ENCODE measurements at places on chromosomes 13 and 19.

- no peak for DNase-seq
These were observed 95.9 kb upstream of the FNDC3A start for GRCh38 chr13:48879854-48880253.

GRCh38 chr13:94317063-94317491 lies 162.4 kb downstream of the DCT start:
- no peak for DNase-seq

- no peak for DNase-seq
These were observed 8.6 kb downstream of the RUBCNL start for GRCh38 chr13:46378411-46378810.

- DNase-seq, result no peak
These were observed 166.4 kb upstream of the SOX1 start for GRCh38 chr13:111900390-111901131.

- DNase-seq, result no peak
These were observed 711.8 kb downstream of the UQCRFS1 start for GRCh38 chr19:28500982-28501630.

GRCh38 chr13:23427342-23427843 lies 6.1 kb downstream of the SACS start:
- DNase-seq, result peak; percentile 93

DNA sequence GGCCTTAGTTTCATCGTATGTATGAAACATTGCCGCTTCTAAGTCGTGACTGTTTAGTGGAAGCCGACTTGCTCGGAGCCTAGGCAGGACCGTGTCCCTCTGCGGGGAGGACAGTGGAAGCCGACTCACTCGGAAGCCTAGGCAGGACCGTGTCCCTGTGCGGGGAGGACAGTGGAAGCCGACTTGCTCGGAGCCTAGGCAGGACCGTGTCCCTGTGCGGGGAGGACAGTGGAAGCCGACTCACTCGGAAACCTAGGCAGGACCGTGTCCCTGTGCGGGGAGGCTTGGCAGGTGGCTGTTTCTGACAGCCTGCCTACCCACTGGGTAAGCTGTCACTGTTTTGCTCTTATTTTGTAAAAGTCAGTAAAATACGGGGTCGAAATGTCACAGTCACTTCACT lies 20.4 kb upstream of the DCUN1D2 start:
- no peak for DNase-seq

GRCh38 chr19:6672693-6673290 lies 2.8 kb upstream of the TNFSF14 start:
- no peak for DNase-seq

- DNase-seq, result peak; percentile 52
These were observed 19.2 kb downstream of the GPX4 start for GRCh38 chr19:1122972-1123363.

GRCh38 chr19:10007371-10008183 lies 2.7 kb downstream of the COL5A3 start:
- DNase-seq, result no peak

DNA sequence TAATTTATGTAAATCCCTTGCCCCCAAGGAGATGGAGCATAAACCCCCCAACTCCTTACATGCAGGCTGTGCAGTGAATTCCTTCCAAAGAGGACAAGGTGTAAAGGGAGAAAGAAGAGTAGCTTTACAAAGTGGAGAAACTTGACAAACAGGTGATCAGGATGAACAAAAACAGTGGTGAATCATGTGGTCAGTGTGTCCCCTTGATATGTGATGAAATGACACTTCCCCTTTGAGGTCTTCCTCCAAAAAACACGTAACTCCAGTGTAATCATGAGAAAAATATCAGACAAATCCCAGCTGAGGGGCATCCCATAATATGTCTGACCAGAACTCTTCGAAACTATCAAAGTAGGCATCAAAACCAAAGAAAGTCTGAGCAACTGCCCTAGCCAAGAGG lies 29.5 kb upstream of the AKT2 start:
- no peak for DNase-seq

DNA sequence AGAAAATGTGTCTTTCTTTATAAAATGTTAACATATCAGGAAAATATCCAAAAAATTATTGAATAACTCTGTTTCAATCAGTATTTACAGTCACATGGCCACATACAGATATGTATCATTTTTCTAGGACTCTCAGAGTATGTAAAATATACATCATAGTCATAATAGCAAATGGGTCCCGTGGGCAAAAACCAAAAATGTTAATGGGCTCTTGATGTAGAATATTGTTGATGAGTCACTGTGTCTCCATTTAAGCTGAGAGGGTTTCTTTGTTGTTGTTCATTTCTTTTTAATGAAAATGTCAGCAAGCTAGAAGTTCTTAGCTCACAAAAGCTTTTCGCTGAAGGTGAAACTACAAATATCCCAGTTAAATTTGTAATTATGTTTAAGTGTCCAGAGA lies 1713.1 kb upstream of the PCDH20 start:
- DNase-seq, result no peak

DNA sequence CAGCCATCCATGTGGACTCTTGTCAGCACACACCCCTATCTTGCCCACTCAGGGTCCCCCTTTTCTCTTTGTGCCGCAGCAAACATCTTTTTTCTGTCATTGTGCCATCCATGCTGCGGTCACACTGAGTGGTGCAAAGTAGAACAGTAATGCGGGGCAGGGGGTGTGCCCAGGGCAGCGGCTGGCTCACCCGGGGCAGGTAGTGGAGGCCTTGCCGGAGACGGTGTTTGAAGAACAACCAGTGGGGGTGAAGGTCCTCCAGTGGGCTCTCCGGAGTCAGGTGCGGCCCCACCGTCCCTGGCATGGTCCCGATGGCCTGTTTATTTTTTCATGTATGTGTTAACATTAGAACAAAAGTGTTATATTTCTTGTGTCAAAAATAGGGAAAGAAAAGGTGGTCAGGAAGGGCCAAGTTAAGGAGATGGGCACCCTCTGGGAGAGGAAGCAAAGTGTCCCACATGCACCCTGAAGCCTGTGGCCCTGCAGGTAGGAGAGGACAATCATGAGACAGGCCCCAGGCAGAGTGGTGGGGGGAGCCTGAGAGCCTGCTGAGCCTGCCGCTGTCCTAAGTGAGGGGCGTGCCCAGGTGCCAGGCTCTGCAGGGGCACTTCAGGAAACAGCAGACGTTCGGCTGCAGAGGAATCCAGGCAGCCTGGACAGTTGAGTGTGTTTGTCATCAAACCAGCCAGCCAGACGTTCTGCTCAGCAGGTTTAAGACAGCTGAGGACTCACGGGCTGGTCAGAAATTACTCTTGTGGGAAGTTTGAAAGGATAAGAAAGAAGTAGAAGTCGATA lies 12.3 kb downstream of the TSSK6 start:
- no peak for DNase-seq

DNA sequence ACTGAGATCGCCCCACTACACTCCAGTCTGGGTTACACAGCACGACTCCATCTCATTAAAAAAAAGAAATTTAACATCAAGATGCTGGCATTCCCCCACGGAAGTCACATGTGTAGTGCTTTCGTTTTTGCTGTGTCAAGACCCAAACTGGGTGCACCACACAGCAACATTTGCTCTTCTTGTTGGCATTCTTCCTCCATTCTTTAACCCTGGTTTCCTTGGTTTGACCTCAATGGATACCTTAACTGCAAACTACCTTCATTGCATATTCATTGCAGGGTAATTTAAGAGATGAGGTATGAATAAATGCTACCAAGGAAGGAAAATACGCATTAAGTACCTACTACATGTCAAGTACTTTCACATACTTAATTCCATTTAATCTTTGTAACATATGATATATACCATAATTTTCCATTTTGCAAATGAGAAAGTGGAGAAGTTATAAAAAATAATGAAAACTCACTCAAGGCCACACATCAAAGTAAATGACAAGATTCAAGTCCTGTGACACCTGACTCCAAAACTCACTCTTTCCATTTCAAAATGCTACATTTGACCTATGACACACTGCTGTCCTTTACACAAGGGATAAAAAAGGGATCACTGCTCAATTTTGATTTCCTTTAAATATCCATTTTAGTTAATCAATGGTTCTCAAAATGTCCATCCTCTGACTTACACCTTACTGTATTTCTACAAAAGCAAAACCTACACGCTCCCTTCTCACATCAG lies 59.2 kb downstream of the STK24 start:
- no peak for DNase-seq

DNA sequence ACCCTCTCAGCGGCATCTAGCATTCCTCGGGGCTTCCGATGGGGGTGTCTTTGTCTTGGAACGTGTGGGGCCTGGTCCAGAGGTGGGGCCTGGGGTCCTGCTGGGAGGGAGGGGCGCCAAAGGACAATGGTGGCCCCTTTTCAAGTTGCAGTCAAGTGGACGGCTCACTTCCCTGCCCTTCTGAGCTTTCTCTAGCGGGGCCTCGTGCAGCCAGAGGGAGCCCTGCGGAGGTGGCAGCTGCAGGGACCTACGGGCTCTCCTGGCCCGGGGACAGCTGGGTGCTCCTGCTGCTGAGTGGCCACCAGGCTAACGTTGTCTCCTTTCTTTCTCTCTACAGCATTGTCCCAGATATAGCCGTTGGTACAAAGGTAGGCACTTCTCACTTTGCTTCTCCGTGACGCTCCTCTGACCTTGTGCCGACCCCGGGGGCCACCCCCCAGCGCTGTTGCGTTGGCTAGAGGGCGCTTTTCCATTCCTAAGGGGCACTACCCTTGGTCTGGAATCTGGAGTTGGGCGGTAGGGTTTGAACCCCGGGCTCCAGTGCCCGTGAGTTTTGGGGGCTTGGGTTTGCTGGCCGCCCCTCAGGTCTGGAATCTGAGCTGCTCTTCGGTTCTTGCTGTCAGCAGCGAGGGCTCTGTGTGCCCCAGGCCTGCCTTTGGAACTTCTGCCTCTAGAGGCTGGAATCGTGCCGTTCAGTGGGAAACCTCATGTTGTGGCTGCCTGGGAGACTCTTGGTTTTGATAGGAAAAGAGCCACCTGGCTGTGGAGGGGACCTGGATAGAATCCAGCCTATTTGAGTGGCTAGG lies 2.0 kb downstream of the PTBP1 start:
- DNase-seq, result peak; percentile 23

DNA sequence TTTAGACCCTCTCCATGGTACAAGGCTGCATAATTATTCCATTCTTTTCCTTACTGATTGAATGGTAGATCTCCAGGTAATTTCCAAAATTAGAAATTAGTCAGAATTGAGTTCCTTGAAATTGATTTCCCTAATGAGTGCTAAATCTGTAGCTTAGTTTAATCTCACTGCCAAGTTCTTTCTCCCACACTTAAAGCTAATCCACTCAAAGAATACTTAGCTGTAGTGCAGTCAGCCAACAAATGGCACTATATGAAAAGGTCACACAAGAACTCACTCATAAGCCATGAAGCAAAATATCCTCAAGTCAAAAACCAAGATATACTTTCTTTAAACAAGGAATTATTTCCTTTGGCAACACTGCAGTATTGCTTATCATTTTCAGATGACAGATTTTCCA lies 62.0 kb downstream of the XPO4 start:
- no peak for DNase-seq

- no peak for DNase-seq
These were observed 2.9 kb upstream of the TLE6 start for GRCh38 chr19:2974342-2975041.

DNA sequence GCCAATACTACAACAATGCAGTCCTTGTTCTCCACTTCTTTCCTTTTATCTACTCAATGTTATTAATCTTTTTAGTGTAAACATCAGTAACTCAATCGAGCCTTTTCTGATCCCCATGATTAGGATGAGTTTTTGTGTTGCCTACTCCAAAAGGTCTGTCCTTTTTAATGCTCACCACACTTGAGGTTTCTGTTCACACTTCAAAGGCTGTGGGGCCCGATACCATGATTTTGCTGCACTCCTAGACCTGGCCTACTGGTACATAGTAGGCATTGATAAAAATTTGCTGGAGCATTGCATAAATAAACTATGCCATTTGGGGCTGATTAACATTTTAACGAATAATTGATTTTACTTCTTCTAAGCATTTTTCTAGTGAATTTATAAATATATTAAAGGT lies 125.4 kb upstream of the KLF12 start:
- DNase-seq, result no peak

DNA sequence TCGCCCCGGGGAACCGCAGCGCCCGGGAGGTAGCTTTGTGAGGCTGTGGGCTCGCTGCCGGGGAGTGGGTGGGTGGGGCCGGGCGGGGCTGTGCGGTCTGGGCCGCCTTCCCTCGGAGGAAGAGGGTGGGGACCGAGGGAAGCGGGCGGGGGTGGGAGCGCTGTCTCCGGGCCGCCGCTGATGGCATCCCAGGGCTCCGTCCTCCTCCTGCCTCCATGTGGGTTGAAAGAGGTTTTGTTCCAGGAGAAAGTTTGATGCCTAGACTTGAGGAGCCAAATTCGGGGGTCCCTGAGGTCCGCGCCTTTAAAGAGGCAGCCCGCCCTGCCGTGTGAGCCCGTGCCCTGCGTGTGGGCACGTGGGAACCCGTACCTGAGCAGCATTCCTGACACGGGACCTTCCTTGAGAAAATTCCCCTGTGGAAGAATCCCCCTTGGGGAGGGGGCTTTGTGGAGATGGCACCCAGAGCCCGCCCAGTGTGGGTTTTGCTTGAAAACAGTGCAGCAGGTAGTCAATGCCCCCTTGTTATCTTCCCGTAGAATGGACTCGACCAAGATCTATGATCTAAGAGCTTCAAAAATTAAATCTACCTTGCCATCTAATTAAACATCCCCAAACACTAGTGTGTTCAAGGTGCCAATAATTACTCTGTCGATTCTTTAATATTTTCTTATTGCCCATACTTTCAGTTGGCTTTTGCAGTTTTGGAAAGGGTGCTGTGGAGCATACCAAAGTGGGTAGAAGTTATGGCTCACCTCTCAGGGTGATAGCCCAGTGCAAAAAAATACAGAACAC lies 107.8 kb downstream of the RXFP2 start:
- no peak for DNase-seq

- DNase-seq, result peak; percentile 80
These were observed 142.4 kb downstream of the MYCBP2 start for GRCh38 chr13:77184455-77184854.

DNA sequence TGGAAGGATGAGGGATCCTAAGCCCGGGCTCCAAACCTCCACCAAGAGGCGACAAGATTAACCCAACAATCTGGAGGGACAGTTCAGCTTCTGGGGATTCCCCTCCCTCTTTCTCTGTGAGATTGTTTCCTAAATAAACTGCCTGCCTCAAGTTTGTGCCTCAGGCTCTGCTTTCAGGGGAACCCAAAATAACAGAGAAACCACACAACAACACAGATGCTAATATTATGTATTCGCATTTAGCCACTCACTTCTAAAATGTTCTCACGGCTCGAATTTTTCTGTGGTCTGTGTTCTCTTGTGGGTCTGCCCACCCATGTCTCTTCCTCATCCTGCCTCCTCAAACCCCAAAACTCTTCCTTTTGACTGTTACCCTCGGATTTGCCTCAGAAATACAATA lies 1381.1 kb upstream of the SLC10A2 start:
- DNase-seq, result no peak

DNA sequence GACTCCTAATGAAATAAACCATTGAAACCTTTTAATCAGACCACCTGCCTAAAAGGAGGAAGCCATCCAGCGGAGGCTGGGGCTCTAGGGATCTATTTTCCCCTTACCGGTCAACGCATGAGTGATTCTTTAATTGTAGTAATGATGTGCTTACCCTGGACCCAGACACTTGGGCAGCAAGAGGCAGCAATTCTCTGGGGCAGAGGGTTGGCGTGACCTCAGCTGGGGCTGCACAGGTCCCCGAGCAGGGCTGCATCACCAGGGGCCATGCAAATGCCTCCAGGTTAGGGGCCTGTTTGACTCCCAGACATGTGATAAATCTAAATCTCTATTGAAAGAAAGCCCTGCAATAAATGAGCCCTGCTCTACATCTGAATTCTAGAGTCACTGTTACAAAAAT lies 194.2 kb upstream of the TSHZ3 start:
- no peak for DNase-seq

All from bronchial epithelial cell (primary cell).